Hematopoietic multipotent progenitor cell (in vitro differentiated cells): ENCODE measurements at places on chromosomes 16 and 17. TPM values are rescaled to one million over a fixed set of nuclear protein-coding genes. Genes with fewer than 3 reads are reported as not detected.

DNA sequence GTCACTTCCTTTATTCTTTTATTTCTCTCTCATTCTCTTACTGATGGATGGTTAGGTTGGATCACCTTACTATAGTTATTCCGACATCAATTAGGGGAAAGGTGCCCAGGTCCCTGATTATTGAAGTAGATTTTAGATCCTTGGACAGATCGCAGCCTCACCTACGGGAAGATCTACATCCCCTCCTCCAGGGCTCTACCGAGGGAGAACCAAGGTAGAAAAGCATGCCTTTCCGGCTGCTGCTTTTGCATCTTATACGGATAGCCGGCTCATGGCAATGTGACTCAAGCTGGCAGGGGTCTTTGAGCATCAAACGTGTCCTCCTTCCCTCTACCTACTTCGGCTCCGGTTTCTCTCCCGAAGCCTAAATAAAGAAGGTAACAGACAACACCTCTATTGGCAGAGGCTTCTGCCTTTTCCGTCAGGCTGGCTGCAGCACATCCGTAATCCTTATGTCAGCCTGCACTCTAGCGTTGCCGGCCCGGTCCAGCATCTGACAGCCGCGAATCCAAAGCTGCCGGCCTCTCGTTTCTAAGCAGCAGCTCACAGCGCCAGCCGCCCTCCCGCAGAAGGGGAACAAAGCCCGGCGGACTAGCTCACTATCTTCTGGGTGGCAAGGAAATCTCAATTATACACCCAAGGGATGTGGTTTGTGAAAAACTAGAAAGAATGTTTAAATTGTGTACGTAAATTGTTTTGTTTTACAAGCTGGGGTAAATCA is 46.9 kb downstream of the IRX6 start:
- peak; percentile 44 for DNase-seq

Gene IKZF3
- total RNA-seq = 0.81 TPM

DNA sequence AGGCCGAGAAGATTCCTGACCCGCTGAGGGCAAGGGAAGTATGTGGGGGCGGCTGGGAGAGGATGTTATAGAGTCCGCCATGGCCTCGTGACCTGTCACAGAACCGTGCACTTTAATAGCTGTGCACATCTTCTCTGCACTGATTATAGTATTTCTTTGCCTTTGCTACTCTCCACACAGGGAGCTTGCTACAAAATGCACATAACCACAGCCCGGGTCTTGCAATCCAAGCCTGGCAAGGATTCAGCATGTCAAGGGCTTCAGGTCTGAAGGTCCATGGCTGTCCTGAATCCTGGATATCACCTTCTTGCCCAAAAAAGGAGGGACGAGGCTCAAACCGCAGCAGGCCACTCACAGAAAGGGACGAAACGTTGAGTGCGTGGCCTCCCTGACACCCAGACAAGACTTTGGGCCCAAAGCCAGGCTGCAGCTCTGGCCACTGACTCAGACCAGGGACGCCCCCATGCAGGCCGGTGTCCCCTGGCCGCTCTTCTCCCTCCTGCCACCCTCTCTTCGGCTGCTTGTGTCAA is 43.7 kb downstream of the USP22 start:
- DNase-seq = no peak

GRCh38 chr17:58788199-58788598 is 32.5 kb downstream of the PPM1E start:
- DNase-seq = no peak

DNA sequence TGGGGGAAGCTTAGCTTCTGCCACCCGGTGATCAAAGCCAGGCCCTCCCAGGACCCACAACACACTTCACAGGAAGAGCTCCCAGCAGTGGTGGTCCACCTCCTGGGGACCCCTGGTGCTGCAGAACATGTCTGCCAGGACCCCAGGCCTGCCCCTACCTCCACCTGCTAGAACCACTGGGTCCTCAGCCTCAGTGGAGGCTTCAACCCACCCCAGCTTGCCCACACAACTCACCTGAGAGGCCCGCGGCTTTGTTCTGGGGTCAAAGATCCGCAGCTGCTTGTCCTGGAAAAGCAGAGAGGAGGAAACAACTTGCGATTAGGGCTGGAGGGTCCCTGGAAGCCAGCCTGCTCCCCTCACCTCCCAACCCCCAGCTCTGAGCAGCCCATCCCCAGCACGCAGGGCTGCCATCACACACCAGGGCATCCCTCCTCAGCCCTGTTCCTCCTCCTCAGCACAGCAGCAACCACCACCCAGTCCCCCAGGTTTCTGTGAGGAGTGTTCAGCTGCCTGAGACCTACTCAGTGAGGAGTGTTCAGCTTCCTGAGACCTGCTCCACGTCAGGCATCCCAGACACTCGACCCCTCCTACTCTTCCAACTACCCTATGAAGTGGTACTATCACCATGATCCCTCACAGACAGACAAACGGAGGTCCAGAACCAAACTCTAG is 21.2 kb downstream of the CORO7 start:
- DNase-seq = no peak

GRCh38 chr17:1039511-1040215 is 42.7 kb downstream of the TIMM22 start:
- no peak for DNase-seq

GRCh38 chr17:82339634-82340580 is 6.3 kb upstream of the SECTM1 start:
- no peak for DNase-seq

DNA sequence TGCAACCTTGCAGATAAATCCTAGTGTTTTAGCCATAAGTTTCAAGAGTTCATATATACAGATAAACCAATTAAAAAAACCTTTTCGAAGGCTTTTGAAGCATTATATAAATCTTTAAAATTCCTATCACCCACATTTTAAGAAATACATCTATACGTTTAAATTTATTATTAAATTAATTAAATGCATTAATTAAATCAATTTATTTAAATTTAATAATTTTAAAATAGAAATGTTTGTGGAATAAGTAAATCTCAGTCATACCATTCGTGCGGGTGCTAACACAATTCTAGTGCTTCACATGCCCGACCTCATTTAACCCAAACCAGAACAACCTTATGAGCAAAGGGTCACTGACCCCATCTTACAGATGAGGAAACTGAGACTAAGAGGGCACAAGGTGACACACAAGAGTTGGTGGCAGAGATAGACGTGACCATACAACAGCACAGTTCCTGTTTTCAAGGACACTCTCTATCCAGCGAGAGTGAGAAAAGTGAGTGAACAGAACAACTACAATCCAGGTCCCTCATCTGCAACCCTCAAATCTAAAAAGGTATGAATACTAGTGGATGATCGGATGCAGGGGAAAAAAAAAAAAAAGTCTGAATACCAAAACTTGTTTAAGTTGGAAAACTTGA is 1.4 kb downstream of the NSMCE1 start:
- DNase-seq = peak; percentile 22

DNA sequence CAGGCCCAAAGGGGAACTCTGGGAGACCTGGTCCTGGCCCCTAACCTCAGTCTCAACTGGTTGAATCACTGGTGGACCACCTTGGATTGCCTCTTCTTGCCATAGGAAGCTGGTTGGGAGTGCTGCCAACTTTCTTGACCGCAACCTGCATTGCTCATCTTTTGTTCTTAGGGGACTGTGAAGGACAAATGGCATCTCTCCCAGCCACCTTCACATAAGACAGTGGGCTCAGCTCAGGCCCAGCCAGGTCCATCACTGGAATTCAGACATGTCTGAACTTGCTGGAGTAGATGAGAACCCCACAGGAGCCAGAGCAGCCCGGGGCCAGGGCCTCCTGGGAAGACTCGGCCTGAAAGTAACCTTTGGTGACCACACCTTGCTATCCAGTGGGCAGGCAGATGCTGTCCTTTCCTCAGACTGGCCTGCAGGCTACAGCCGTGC is 18.8 kb downstream of the ADORA2B start:
- DNase-seq = no peak

Gene TSNAXIP1
- total RNA-seq = 0.54 TPM
